Aorta (tissue), 5 donors: ENCODE measurements at places on chromosomes 5 and 9. TPM values are rescaled to one million over a fixed set of nuclear protein-coding genes. Genes with fewer than 3 reads are reported as not detected.

Gene TCF7
- 1.6 TPM for total RNA-seq

Gene ALDH1A1
- 118 TPM for total RNA-seq

Gene NTNG2
- 5.3 TPM for total RNA-seq

Gene IL33
- total RNA-seq, result 68.2 TPM

Gene FAM169A
- total RNA-seq, result 1.0 TPM

Gene LRRC26
- total RNA-seq, result not detected

Gene TBC1D2
- total RNA-seq, result 12.4 TPM

- no peaks in the 10 kb centered on the region for H3K27me3 ChIP-seq
- H3K36me3 ChIP-seq, result peaks cover 3% of the 10 kb centered on the region
- no peak for DNase-seq
- no peak overlapping the region for H3K27ac ChIP-seq
These were observed 3.1 kb downstream of the TOR1B start for GRCh38 chr9:129806061-129806460.

DNA sequence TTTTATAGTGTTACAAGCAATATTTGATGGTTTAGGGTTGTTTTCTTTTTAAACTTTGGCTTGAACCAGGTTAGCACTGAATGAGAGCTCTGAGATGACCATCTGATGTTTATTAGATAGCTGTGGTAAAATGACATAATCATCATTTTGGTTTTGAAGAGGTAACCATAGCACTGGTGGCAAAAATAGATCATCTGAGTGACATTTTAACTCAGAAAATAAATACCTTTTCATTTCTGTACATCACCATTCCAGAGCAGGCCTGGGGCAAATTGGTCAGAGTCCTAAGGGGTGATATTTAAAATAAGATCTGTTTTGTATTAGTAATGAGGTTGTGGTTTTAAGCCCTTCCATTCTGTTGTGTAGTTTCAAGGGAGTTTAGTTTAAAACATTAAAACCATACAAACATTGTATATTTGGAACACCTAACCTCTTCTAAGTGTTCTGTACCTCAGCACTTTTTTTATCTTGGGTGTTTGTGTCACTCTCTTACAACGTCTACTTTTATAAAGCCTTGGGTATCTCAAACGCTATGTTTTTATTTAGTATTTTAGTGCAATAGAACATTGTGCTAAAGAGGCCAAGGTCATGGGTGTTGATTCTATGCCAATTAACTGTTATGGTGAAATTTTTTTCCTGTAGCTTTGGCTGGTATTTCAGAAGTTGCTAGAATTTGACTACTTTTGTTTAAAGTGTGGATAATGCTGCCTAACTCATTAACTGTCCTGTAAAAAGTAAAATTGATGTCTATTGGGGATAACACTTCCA lies 166.1 kb downstream of the CD180 start:
- no peak overlapping the region for H3K4me3 ChIP-seq
- H3K27ac ChIP-seq, result no peak overlapping the region
- no peaks in the 10 kb centered on the region for H3K27me3 ChIP-seq
- DNase-seq, result no peak
- H3K4me1 ChIP-seq, result peaks cover 7% of the 10 kb centered on the region
- no peaks in the 10 kb centered on the region for H3K36me3 ChIP-seq

DNA sequence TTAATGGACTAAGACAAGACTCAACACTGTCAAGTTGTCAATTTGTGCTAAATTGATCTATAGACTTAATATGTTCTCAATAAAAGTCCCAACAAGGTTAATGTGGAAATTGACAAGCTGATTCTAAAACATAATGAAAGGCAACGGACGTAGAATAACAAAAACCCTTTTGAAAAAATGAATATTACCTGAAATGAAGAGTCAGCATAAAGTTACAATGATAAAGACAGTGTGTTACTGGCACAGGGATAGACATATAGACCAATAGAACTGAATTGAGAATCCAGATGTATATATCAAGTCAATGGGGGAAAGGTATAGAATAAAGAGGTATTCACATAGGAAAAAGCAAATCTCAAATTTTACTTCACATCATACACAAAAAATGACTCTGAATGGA lies 37.7 kb upstream of the BARX1 start:
- H3K36me3 ChIP-seq, result no peaks in the 10 kb centered on the region
- H3K27ac ChIP-seq, result no peak overlapping the region
- no peak overlapping the region for H3K4me3 ChIP-seq
- H3K27me3 ChIP-seq, result no peaks in the 10 kb centered on the region
- no peaks in the 10 kb centered on the region for H3K4me1 ChIP-seq

DNA sequence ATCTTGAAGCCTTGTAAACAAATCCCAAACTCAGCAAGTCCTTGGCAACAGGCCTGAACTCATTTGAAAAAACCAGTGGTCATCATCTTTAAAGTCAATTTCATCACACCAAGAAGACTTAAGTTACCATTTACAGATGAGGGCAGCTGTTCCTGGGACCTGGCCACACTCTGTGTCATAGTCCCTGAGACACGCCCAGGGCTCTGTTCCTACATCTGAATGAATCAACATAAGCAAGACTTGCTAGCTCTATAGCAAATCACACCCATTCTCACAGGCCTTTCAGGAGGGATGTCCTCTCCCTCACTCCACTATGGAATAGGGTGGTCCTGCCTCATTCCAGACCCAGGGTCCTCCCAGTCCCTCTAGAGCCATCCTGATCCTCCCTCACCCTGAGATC lies 142.8 kb downstream of the NSG2 start:
- no peak overlapping the region for H3K4me3 ChIP-seq
- H3K27ac ChIP-seq, result no peak overlapping the region
- DNase-seq, result no peak
- H3K27me3 ChIP-seq, result no peaks in the 10 kb centered on the region

DNA sequence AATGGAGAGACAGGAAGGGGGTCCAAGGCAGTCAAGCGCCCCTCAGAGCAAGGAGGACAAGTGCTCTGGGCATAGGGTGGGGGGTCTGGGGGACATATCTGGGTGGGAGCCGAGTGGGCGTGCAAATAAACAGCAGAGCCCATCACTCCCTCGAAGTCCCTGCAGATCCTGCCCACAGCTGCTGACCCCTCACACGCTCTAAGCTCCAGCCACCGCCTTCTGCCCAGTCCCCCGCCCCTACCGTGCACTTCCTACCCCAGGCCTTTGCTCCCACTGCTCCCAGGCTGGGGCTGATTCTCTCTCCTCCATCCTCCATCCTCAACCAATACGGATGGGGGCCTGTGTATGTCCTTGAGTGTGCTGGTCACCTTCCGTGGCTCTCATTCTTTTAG lies 16.9 kb upstream of the ALDH1B1 start:
- no peak overlapping the region for H3K4me3 ChIP-seq
- H3K36me3 ChIP-seq, result no peaks in the 10 kb centered on the region
- peak; percentile 61 for DNase-seq
- no peak overlapping the region for H3K27ac ChIP-seq

DNA sequence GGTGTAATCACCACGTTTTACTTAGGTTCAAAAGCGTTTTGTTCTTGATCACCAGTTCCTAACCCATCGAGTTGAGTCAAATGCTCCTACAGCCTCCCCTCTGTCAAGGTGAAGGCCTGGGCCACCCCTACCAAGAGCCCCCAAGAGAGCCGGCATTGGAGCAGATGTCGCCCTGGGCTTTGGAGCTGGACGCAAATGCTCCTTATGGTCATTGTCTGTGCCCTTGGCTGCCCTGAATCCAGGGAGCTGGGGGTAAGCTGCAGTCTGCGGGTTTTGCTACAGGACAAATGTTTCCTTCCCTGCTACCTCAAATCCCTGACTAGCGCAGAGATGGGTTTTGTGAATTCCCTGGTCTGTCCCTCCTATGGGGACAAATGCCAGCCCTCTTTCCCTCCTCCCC lies 4.9 kb downstream of the RNF183 start:
- H3K4me3 ChIP-seq, result no peak overlapping the region
- no peaks in the 10 kb centered on the region for H3K36me3 ChIP-seq
- no peak overlapping the region for H3K27ac ChIP-seq
- no peaks in the 10 kb centered on the region for H3K4me1 ChIP-seq
- DNase-seq, result no peak

- no peak overlapping the region for H3K27ac ChIP-seq
- DNase-seq, result no peak
- no peak overlapping the region for H3K4me3 ChIP-seq
- H3K27me3 ChIP-seq, result no peaks in the 10 kb centered on the region
These were observed 2.9 kb upstream of the OR13C2 start for GRCh38 chr9:104608336-104608735.

DNA sequence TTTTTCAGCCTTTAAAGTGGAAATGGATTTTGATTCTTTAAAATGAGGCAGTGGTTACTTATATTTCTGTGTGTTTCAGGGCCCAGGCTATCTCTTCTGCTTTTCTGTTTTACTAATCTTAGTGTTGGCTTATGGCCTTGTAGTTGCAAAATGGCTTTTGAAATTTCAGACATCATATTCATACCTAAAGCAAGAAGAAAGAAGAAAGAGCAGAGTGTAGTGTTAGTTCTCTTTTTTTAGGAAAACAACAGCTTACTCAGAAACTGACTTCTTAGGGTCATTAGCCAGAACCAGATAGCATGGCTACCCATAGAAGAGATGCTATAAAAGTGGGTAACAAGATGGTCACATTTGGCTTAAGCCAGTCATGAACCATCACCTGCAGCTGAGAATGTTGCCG lies 20.9 kb downstream of the ZBED3 start:
- H3K27ac ChIP-seq, result no peak overlapping the region
- no peak overlapping the region for H3K4me3 ChIP-seq
- H3K27me3 ChIP-seq, result no peaks in the 10 kb centered on the region
- DNase-seq, result no peak

- H3K36me3 ChIP-seq, result no peaks in the 10 kb centered on the region
- H3K27me3 ChIP-seq, result no peaks in the 10 kb centered on the region
- H3K27ac ChIP-seq, result no peak overlapping the region
- H3K4me3 ChIP-seq, result no peak overlapping the region
- no peaks in the 10 kb centered on the region for H3K4me1 ChIP-seq
- no peak for DNase-seq
These were observed 57.5 kb upstream of the MCCC2 start for GRCh38 chr5:71529682-71530081.
